ENCODE measurements at places on chromosomes 1 and 21. TPM values are rescaled to one million over a fixed set of nuclear protein-coding genes. Genes with fewer than 3 reads are reported as not detected.

DNA sequence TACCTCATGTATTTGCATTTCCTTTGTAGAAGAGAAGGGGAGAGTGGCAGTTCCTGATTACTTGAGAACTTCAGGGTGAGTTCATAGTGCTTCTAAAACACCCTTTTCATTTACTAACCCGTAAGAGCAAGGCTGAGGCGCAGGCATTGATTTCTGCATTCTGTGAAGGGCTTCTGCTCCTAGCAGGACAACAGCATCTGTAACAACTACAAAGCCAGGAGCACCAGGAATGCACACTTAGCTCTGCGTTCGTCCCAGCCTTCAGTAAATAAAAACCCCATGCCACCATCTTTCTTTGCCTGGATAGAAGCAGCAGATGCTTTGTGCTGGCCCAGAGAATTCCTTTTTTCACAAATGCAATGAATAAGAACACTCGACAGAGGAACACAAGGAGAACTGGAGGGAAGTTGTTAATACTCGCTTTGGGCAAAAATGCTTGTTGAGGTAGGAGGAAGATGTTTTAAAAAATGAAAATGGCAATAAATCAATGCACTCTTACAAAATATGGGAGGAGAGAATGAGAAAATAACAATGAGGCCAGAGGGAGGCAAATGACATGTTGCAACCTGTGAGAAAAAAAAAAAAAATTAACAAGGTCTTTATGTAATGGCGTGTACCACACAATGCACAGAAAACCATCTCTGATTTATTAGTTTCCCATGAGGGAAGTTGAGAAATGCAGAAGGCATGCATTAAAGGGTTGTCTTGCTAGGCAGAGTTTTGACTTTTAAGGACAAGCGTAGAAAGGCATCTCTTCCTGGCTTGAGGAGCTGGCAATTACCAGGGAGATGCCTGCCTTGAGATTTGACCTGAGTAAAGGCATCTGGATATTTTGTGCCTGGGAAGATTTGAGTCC lies 418.8 kb downstream of the DISC1 start:
- DNase-seq = no peak

The TXNIP gene
- 147 TPM for total RNA-seq

The PLCH2 gene
- total RNA-seq = 13.3 TPM

GRCh38 chr1:3410142-3410925 lies 44.1 kb upstream of the ARHGEF16 start:
- peak; percentile 45 for DNase-seq

The PCP4L1 gene
- total RNA-seq = 13.0 TPM

DNA sequence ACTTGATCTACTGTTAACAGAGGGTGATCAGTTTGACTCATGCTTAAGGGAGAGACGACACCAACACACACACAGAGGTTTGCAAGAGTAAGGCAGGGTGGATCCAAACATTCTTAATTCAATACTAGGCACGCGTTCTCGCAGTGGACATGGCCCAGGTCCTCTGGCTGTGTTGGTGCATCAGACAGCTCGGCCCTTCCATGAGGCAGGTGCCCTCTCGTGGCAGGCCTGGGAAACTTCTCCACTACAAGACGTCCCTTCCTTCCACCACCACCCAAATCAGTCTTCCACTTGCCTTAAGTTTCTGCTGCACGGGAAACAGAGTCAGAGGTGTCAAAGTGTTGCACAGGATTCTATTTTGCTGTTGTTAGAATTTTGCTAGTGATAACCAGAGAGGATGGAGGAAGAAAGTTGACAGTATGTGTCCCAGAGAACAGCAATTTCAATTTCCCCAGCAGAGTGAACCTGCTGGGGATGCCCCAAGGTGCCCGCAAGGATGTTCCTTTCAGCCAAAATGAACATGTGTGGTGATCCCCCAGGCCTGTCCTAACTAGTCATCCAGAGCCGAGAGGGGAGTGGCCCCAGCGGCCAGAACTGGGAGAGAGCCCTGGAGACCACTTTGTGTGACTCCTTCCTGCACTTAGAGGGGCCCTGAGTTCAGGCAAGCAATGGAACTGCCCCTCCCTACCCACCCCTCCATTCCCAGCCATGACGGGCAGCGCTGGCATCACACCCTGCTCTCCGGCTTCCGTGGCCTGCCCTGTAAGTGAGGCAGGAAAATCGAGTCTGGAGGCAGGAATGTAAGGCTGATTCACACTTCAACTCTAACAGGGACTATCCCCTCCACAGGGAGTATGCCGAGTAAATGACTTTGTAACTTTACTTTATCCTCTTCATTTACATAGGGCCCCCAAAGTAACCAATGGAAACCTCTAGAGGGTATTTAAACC lies 34.8 kb downstream of the MX1 start:
- DNase-seq = peak; percentile 28

DNA sequence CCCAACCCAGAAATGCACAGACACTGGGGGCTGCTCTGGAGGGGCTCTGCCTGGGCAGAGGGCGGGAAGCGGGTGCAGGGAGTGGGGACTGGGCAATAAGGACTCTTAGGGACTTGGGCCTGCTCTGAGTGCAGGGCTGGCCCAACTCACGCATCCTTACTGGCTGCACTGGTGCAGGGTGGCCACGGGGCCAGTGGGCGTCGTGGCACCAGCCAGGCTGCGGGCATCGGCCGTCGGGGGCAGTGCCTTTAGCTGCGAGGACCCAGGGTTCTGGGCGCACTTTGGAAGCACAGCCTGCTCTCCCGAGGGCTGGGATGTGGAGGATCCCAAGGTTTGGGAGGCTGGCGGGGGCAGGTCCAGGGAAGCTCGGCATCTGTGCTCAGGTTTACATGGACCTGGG lies 27.1 kb upstream of the TTLL10 start:
- DNase-seq = no peak

DNA sequence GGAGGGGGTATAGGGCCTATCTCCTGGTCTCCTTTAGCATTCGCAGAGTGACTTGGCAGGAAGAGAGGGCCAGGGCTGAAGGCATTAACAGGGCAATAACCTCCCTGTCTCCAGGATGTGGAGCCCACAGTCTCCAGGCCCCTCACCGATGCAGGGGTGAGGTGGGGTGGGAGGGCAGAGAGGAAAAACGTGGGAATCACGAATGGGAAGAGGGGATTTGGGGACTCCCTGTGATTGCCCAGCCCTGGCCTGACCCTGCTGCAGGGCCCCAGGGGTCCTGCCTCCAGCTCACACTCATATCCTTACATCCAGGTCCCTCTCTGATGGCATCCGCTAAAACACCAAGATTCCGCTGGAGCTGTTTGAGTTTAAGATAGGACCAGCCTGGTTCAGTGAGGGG lies 14.6 kb downstream of the TFAP2E start:
- no peak for DNase-seq

- DNase-seq = no peak
Observed at GRCh38 chr1:54223441-54224202, 23.7 kb downstream of the MRPL37 start.

DNA sequence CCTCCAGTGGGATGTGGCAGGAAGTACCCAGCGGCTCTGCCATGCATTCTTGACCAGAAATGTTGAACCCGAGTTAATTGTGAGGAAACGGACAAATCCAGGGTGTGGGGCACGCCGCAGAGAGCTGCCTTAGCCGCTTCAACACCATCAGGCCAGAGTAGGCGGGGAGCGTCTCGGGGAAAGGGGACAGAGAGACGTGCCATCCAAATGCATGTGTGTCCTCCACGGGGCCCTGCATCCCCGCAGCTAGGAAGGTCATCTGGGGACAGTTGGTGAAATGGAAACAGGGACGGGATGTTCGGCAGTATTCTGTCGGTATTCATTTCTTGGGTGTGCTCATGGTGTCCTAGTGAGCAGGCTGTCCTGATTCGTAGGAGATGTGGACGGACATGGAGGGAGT lies 59.1 kb upstream of the TRAPPC10 start:
- peak; percentile 40 for DNase-seq

The FAM72C gene
- total RNA-seq = 1.4 TPM

DNA sequence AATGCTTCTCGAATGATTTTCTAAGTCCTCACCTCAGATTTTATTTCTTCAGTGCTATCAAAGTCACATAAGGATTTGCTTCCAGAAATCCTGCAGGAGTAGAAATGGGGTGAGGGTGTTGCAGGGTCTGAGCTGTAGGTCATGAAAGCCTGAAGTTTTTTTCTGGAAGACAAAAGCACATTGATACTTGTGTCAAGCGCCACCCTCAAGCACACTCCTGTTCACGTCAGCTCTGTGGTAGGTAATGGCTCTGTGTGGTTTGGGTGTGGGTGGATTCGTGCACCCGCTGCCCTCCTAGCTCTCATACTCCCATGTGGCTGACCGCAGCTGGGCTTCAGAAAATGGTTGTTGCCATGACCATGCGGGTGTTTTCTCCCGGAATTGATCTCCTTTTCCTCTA lies 39.9 kb downstream of the AKNAD1 start:
- DNase-seq = no peak

DNA sequence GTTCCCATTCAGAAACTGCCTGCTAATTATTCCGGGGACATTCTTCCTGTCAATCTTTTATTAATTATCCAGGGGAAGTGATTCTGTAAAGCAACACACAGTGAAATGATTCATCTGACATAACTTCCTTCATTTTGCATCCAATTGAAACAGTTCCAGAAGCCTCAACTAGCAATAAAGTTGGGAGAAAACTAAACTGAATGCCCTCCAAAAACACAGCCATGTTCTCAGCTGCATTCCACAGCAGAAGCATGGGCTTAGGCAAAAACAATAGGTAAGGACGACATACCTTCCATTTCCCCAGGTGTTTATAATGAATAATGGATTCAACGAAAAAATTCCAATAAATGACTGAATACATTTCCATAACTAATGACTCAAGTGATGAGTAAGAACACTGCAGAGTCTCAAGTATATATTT lies 36.9 kb upstream of the TARBP1 start:
- no peak for DNase-seq

DNA sequence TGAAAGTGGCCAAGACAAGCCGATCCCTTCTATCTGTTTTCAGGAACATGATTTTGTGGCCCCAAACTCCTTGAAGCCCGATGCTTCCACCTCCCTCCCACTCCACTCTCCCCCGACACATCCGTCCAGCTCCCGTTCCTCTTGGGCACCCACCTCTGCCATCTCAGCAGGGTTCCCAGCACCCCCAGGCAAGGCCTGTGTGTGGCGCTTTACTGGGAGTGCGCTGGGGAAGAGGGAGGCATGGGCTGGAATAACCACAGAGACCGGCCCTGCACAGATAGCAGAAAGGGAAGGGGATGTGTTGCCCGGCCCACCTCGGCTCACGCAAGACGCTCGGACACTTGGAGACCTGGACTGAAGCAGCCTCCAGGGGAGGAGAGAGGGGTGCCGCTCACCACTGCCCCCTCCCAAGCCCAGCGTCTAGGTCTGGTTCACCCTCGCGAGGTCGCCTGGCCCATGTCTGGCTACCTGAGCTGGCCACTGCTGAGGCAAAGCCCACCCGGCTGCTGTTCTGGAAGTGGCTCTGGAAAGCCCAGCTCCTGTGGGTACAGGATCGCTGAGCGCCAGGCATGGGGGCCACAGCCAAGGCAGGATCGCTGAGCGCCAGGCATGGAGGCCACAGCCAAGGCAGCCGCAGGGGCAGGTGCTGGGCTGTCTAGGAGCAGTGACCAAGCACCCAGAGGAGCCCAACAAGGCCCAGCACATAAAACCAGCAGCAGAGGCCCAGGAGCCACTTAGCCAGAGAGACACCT lies 23.8 kb upstream of the COL18A1 start:
- DNase-seq = no peak

DNA sequence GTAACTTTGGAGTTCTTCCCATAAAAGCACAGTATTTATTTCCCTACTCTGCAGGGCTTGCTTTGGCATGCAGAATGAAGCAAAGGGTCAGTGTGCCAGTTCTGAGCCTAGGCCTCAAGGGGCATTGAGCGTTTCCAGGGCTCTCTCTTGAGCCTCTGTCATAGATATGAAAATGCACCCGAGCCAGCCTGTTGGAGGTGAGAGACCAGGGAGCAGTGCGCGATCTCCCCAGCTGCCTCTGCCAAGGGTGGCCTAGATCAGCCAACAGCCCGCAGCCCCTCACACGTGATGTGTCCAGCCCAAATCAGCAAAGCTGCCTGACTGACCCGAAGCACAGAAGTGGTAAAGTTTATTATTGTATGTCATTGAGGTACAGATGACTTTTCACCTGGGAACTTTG lies 63.7 kb downstream of the TENT5C start:
- DNase-seq = no peak

GRCh38 chr1:42679364-42679983 lies 2.7 kb upstream of the YBX1 start:
- DNase-seq = no peak

The USP48 gene
- total RNA-seq = 69.0 TPM

All from cerebellum (tissue), 4 donors.